GM06990 (cell line): ENCODE measurements at places on chromosomes 11 and 22.
A peak's percentile ranks its signal among the peaks of the same experiment; 100 is the strongest.

GRCh38 chr11:119056421-119056999 lies 495 bp downstream of the HYOU1 start:
- DNase-seq, result peak; percentile 62

DNA sequence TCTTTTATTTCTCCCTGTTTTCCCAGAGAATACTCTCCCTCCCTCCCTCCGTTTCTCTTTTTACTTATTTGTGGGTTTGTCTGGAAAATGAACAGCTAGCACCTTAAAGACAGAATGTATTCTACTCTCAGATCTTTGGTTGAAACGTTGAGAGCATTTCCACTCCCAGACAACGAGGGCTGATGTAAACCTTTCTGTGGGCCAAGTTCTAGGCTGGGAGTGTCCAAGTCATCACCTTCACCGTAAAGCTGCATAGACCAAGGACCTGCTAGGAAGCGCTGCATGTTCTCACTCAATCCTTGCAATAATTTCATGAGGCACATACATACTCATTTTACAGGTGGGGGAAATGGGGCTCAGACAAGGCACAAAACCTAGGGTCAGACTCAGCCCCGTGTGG lies 32.4 kb downstream of the MYH9 start:
- DNase-seq, result no peak

GRCh38 chr22:21921729-21922128 lies 30.9 kb downstream of the PPM1F start:
- no peak for DNase-seq

DNA sequence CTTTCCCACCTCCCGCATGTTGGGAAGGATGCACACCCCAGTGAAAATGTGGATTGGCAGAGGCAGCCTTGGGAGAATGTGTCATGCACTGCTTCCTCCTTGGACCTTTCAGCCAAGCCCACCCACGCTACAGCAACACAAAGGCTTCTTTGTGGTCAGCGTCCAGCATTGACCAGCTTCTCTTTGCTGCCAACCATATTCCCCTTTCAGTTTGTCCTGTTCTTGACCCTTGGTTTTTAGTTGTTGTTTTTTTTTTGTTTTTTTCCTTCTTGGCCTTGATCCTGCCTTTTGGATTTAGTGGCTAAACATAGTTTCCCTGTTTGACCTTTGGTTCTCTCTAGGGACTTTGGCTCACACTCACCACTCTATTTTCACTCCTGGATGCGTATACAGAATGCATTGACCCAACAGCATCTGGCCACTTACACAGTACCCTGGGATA lies 573.6 kb downstream of the INSC start:
- no peak for DNase-seq

GRCh38 chr11:101915791-101916291 lies 481 bp downstream of the ANGPTL5 start:
- peak; percentile 19 for DNase-seq

GRCh38 chr11:120929664-120930154 lies 94.2 kb upstream of the TBCEL start:
- DNase-seq, result peak; percentile 40
